CD4-positive, alpha-beta memory T cell (primary cell): ENCODE measurements at places on chromosomes 12 and 14.
A peak's percentile ranks its signal among the peaks of the same experiment; 100 is the strongest.

DNA sequence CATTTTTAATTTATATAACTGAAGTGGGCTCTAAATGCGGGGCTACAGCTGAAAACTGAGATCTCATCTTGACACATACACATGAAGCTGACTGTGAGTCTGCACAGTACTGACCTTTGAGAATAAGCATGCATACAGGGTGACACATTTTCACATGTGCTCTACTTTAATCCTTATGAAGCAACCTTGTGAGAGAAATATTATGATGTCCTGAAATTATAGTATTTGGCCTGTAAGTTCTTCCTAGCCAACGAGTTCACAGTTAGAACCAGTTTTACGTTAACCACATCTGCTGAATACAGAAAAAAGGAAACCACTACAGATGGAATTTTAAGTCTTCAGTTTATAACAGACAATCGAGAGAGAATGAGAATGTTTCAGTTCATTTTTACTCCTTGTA lies 70.3 kb downstream of the SPPL3 start:
- no peak for DNase-seq

DNA sequence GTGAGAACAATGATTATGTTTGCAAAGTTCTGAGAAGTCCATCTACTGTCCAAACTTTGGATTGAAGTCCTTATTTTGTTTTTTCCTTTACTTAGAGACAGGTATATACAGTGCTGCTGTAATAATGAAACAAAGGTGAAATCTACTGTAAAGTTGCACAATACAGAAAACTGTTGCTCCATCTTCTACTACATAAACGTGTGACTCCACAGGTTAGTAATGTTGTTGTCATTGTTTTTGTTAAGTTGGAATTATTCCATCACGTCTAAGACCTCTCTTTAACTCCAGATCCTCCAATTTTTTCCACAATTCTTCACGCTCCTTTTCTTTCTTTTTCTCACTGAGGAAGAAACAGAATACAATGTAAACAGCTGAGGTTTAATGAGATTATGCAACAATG lies 57.0 kb upstream of the GPHB5 start:
- DNase-seq, result no peak

- no peak for DNase-seq
These were observed 23.7 kb downstream of the ABCD2 start for GRCh38 chr12:39595928-39596327.

GRCh38 chr12:3658327-3659163 lies 94.4 kb downstream of the CRACR2A start:
- peak; percentile 31 for DNase-seq

DNA sequence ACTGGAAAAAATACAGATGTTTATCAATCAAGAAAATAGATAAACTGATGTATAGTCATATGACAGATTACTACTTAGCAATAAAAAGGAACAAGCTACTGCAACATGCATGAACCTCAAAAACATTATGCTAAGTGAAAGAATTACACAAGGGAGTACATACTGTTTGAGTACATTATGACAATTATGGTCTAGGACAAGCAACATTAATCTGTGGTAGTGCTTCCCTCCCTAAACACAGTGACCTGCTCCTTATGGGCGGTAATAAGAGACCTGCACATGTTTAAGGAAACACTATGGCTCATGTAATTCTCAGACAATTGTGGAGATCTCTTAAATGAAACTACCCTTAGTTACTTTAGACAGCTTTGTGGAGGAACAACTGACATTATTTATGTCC lies 421.2 kb upstream of the FBXO33 start:
- DNase-seq, result no peak

DNA sequence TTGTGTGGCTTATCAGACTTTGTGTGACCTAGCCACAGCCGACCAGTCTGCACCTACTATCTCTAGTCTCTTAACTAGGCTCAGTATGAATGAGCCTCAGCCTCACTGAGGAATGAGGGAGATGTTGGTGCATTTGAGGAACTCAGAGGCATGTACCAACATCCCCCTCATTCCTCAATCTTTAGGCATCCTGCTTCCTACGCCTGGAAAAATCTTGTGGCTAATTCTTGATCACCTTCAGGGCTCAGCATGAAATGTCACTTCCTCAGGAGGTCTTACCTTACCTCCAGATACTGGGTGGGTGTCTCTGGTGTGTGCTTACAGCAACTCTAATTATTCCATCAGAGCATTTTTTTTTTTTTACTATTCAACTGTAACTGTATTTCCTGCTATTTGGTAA lies 148.8 kb upstream of the TMCC3 start:
- DNase-seq, result no peak

DNA sequence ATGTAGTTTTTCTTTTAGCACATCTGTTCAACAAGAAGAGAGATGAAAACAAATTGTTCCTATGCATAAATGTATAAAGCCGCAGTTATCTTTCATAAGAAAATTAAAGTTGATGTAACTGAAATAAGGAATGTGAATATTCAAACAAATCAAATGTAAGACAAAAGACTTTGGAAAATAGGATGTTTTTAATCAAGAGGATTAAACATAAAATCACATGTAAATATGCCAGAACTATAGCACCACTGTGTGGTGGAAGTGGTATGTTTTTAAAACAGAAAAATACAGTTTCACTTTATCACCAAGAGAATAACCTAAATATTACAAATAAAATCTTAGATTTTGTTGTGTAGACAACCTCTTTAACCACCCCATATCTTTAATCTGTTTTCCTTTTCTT lies 40.4 kb downstream of the CAPS2 start:
- DNase-seq, result no peak

DNA sequence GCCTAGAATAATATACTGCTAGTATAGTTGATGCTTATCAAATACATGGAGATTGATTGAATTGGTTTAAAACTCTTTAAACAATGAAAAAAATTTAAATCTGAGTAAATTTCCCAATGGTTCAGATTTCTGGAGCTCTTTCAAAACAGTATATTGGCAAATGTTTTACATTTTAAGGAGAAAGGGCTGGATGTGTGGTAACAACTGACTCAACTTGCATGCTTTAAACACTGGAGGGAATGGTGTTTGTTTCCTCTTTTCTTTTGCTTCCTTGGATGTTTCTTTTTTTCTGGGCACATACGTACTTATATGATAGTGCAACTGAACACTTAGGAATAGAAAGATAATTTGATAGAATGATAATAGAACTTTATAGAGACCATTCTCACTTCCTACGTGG lies 73.8 kb upstream of the RFX4 start:
- no peak for DNase-seq

GRCh38 chr12:33634544-33634943 lies 194.9 kb upstream of the SYT10 start:
- no peak for DNase-seq

GRCh38 chr14:58171090-58171489 lies 19.1 kb upstream of the ARMH4 start:
- peak; percentile 17 for DNase-seq

- DNase-seq, result no peak
These were observed 31.5 kb downstream of the TMEM132D start for GRCh38 chr12:129871991-129872972.

GRCh38 chr12:75477137-75477536 lies 3.4 kb upstream of the GLIPR1 start:
- DNase-seq, result no peak

DNA sequence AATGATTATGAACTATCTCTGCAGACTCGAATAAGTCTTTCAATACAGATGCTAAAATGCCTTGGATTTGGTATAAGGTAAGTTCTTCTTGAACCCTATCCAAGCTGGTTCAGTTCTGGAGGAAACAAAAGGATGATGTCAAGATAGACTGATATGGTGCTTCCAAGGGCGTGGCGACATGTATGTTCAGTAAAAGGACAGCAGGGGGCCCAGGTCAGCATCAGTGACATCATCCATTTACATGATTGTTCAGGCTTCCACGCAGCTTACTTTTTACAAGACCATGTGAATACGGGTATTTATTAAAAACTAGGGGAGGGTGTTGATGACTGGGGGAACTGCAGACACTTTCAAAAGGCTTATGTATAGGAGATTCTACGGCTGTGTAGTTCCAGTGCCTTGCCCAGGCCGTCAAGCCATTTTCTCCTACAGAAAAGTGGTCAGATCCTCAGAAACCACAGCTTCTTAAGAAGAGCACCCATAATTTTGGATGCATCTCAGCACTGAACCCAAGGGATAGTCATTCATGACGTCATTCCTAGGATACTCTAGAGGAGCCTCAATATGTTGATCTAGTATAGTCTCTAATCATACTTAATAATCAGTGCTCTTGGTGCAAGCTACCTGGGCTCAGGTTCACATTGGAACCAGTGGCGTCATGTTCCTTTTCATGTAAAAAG lies 527.7 kb downstream of the FUT8 start:
- DNase-seq, result no peak

DNA sequence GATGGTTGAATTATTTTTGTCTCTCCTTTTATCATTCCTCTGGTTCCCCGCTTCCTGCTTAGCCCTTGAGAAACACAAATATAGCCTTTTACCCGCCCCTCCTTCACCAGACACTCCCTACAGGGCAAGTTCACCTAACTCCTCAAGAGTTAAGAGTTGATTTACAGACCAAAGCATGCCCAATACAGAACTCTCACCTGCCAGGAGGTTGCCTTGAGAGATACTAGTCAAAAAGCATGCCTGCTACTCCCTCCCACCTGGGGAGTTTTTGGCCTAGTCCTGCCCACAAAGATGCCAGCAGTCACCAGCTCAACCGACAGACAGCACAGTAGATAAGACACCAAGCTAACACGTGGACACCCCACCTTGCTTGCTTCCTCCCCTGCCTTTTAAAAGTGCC lies 11.2 kb downstream of the LGMN start:
- DNase-seq, result no peak

GRCh38 chr12:86137936-86138335 lies 118.3 kb downstream of the MGAT4C start:
- DNase-seq, result no peak

DNA sequence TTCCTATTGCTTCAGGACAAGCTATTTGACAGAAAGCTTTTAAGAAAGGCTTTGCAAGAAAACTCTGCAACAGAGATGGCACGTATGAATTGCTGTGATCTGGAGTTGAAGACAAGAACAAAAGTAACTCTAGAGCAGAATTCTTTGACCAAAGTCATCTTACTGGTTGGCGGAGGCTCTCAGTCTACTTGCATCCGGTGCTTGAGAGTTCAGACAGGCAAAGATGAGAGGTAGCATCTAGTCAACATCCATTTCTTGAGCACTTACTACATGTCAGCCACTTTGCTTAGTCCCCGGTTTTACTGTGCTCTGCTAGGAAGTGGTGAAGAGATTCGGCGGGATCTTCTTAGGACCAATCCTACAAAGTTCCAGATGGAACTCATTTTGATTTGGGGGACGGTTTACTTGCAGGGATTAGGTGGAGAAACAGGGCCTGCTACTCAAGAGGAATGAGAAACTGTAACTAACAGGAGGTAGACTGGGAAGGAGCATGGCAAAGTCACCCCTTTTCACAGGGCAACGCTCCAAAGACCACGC lies 404 bp upstream of the CCDC91 start:
- peak; percentile 46 for DNase-seq

DNA sequence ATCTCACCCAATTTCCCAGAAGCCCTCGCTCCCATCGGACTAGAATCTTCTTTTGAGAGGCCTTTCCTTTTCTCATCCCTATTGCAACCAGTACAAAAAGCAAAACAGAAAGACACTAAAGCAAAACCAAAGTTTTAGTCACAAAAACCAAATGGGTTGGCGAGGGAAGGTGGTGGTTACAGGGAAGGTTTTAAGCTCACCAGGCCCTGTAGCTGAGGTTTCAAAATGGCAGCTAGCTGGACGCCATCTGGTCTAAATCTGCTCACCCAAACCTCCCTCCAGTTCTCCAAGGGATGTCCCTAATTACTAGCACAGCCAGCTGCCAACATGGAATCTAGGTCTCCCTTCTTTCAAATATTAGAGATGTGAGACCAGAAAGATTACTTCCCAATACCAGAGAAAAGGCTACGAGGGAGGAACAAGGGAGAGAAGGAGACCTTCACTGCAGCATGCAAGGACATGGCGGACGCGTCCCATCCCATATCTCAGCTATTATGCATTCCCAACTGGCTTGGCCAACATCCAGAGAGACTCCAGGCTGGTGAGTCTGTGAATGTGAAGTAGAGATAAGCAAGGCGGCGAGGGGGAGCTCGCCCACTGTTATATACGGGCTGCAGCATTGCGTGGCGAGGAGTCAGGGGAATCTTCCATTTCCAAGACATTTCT lies 70.8 kb downstream of the DPF3 start:
- no peak for DNase-seq

DNA sequence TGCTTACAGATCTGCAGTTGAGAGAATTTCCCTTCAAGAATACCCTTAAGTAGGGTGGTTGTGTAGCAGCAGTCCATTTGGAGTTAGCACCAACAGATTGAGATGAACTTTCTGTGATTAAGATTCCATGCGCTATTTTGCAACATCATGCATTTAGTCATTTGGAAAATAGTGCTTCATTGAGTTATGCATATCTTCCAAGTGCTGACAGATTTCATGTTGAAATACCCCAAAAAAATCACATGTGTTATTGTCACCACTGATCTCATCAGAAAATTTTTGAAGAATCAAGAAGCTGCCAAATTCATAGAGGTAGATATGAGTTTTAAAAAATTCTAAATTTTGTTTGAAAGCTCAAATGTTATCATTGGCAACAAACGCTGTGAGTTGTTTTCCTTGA lies 35.5 kb upstream of the OSBPL8 start:
- no peak for DNase-seq

- DNase-seq, result no peak
These were observed 3.1 kb upstream of the RIC8B start for GRCh38 chr12:106771425-106771824.

DNA sequence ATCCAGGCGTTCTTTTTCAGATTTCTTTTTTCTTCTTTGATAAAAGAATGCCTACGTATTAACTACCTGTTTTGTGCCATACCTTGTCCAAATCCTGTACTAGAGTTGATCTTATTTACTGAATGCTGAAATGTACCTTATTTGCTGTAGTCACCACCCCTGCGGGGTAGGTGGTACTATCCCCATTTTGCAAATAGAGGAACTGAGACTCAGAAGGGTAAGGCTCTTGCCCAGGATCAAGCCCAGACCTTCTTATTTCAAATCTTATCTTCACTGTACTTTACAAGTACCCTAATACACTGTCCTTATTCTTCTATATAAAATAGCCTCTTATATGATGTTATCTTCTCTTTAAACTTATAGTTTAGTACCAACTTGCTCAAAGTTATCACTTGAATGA lies 206.5 kb downstream of the SLC41A2 start:
- no peak for DNase-seq

GRCh38 chr12:131833896-131834641 lies 5.9 kb downstream of the MMP17 start:
- DNase-seq, result no peak

GRCh38 chr14:101173698-101174521 lies 270.4 kb upstream of the RTL1 start:
- DNase-seq, result no peak
